Stimulated activated CD8-positive, alpha-beta memory T cell treated with anti-CD3 and anti-CD28 coated beads, Interleukin-7, amount 100 ng/mL, for 48 hours (primary cell): ENCODE measurements at places on chromosomes 2 and 18.

GRCh38 chr2:207768866-207769596, 675 bp downstream of the FZD5 start:
- no peak for DNase-seq

- DNase-seq = no peak
These were observed 1.4 kb downstream of the ANKRD44 start for GRCh38 chr2:197308996-197309690.

- no peak for DNase-seq
These were observed 517.0 kb downstream of the SLC4A3 start for GRCh38 chr2:220144411-220144810.

DNA sequence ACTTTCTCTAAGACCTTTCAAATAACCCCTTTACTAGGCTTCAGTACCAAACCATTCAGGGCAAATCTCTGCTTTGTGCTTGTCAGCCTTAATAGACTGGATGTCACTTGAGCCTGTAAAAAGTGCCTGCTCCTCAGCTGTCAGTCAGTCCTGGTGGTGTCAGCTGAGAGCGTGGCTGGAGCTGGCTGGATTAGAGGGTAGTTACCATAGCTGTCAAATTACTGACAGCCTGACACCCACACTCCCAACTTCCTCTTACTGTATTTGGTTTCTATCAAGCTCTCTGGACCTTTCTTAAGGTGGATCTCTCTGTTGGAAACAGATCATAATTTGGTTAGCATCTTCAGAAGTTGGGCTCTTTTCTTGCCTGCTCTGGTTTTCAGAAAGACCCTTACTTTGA, 371.4 kb upstream of the ATP5MC3 start:
- no peak for DNase-seq

DNA sequence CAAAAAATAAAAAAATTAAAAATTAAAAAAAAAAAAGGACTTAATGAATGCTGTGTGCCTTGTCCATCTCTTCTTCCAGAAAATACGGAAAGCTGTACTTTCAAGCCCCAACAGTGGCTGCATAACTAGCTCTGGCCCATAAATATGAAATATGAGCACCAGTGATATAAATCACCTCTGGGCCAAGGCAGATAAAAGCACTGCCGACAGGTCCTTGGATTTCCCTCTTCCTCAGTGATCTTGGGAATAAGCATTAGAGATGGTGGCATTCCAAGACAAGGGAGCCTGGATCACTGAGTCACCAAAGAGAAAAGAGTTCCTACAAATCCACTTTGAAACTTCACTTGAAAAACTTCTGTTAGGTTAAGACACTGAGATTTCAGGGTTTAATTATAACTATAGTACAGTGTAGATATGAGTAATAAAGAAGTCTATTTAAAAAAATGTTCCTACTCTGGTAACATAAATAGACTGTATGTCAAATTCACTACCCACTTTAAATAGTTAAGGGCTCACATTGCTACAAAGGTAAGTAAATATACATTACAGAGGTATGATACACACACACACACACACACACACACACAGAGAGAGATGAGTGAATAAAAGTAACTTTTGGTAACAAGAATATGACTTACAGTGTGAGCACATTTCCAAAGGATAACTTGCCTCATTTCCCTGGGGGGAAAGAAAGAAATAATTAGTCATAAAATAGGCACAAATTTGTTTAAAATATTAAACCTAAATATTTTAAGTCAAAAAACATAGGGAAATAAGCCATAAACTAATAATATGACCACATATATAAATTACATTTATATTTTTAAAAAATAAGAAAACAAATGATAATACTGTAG, 35.6 kb downstream of the PPP3R1 start:
- no peak for DNase-seq
